NCI-H2081 (cell line): ENCODE measurements at places on chromosomes 13 and 19.

DNA sequence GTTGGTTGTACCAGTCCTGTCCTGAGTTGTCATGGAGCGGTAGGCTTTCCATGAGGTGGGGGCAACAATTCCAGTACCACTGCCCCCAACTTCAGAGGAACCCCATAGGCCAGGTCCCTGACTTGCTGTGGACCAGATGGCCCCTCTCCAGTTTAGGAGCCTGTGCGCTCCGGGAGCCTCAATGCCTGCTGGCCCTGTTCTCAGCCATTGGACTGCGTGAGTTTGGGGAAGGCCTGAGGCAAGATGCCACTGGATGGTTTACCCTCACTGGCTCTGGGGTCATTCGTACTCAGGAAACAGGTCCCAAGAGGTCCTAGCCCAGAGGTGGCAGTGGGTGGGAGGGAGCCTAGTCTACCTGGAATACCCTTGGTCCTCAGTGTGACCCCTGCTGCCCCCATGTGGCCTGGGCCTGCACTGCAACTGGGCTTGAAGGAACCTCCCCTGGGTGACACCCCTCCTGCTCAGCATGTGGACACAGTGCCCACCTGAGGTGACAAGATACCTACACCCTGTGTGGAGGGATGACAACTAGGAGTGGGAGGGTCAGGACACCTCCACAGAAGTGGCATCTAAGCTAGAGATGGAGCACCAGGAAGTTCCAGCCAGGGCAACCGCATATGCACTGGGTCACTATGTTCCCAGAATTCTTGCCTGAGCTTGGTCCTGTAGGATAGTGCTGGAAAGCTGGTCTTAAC lies 6.0 kb upstream of the PRR19 start:
- peak; percentile 69 for DNase-seq

DNA sequence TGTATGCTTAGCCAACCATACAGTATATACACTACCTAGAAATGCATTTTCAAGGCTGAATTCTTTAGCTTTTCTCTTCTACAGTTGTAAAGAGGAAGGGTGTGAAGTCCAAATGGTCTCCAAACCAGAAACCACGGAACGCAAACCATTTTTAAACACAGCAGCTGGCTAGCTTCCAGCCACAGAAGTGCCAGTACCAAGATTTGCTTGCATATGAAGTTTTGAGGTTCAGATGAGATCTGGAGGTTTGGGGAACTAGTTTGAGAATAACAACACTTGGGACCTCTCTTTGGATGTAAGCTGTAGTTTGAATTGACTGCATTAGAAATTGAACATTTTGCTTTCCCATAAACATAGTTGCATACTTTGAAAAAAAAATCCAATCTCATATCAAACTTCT lies 1243.5 kb downstream of the EFNB2 start:
- no peak for DNase-seq

DNA sequence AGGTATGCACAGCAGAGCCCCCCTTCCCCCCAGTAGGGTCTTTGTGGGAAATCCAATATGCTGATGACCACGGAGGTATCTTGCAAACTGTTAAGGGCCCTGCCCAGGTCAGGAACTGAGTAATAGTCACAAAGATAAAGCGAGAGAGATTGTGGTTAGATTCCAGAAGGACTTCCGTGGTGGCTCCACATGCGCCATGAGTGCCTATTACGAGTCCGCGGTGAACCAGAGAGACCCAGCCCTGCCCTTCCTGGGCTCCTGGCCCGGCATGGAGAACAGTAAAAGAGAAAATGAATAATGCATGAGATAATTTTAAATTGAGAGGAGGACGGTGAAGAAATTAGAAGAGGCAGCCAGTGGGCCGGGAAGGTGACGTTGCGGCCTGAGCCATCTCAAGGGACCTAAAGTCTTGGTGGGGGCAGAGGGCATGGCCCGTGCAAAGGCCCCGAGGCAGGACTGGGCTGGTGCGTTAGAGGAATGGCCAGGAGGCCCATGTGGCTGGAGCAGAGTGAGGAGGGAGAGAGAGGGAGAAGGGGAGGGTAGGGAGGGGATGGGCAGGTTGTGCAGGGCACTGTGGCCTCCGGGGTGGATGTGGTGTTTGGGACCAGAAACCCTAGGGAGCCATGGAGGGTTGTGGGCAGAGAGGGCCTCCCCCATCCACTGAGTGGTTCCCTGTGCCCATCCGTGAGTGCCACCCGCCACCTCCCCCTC lies 46.6 kb upstream of the NFIC start:
- no peak for DNase-seq

GRCh38 chr19:49287141-49287770 lies 37.7 kb downstream of the SLC6A16 start:
- DNase-seq, result no peak

- no peak for DNase-seq
Observed at GRCh38 chr13:71339005-71339404, 528.0 kb downstream of the DACH1 start.

- no peak for DNase-seq
Observed at GRCh38 chr19:41967054-41967783, 8.1 kb upstream of the RABAC1 start.

- peak; percentile 4 for DNase-seq
Observed at GRCh38 chr13:80363890-80364503, 23.1 kb upstream of the SPRY2 start.

DNA sequence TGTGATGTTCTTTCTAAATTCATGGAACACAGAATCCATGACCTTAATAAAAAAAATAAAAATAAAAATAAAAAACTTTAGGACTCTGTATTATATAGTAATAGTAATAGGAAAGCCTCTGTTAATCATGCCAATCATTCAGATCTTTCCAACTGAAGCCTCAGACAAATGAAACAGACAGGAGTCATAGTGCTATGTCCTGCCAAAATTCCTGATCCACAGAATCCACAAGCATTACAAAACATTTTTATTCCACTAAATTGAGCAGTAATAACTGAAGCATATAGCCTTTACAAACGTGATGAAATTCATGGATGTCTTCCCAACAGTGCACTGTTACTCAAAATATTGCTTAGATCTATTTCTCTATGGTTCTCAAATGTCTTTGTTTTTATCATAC lies 820.6 kb upstream of the PCDH9 start:
- DNase-seq, result no peak
